ENCODE measurements at places on chromosomes 6 and 20. TPM values are rescaled to one million over a fixed set of nuclear protein-coding genes. Genes with fewer than 3 reads are reported as not detected.

DNA sequence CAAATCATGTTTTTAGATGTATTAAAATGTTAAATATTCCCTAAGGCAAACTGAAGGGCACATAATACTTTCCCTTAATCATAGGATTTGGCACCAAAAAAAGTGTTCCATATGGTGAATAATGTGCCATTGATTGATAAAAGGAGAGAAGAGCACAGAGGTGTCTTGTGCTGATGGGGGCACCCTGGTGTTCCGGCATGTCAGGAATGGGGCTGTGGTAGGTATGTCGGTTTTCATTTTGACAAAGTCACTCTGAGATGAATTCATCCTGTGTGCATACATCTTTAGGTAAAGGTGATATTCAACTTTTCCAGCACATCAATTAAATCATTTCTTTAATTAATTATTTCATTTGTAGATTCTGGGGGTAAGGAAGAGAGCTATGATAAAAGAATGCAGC, 36.8 kb downstream of the CENPW start:
- no peaks in the 10 kb centered on the region for H3K4me1 ChIP-seq
- H3K4me3 ChIP-seq = no peak overlapping the region
- DNase-seq = no peak
- no peak overlapping the region for H3K27ac ChIP-seq
- no peaks in the 10 kb centered on the region for H3K27me3 ChIP-seq

- H3K4me1 ChIP-seq = no peaks in the 10 kb centered on the region
- H3K4me3 ChIP-seq = no peak overlapping the region
- H3K27me3 ChIP-seq = peaks cover 12% of the 10 kb centered on the region
- DNase-seq = no peak
Measured at GRCh38 chr6:138562691-138563090, 63.4 kb upstream of the NHSL1 start.

Gene ZNF391
- total RNA-seq = 1.6 TPM

Gene POM121L2
- not detected for total RNA-seq

- H3K4me3 ChIP-seq = no peak overlapping the region
- peak; percentile 47 for DNase-seq
- H3K4me1 ChIP-seq = peaks cover 13% of the 10 kb centered on the region
- H3K27me3 ChIP-seq = no peaks in the 10 kb centered on the region
Measured at GRCh38 chr20:3753098-3753497, 14.5 kb downstream of the ADISSP start.

DNA sequence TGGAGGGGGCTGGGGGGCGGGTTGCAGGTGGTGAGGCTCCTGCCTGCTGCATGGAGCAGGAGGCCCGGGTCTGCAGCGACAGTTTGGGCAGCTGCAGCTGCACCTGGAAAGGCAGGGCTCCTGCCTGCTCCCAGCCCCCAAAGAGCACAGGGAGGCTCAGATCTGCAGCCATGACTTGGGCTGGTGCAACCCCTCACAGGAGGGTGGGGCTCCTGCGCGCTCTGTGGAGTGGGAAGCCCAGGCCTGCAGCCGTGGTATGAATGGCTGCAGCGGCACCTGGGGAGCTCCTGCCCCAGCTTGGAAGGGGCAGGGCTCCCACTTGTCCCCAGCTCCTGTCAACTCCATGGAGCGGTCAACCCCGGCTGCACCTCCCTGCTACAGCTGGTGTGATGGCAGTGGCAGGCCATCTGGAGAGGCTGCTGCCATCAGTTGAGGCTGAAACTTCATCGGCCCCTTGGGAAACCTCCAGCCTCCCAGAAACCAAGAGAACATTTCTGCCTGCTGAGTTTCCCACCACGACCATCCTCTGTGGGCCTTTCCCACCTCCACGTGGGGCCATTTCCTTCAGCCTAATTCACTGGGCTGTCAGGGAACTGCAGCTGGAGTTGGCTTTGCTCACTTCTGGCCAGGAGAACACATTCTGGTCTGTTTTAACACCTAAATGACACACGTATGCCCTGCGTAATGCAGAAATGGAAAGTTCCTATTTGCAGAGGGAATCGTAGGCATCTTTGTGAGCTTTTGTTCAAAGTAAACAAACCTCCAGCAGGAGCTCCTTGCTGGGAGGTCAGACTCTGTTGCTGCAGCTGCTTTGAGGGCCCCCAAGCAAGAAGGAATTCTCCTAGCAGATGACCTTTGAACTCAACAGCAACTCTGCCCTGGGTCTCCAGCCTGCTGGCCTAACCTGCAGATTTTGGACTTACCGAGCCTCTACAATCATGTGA, 429.0 kb downstream of the PREX1 start:
- peaks cover 16% of the 10 kb centered on the region for H3K27me3 ChIP-seq
- H3K36me3 ChIP-seq = no peaks in the 10 kb centered on the region
- H3K4me1 ChIP-seq = no peaks in the 10 kb centered on the region
- no peak for DNase-seq
- H3K4me3 ChIP-seq = no peak overlapping the region

GRCh38 chr6:39980839-39981580, 46.7 kb upstream of the MOCS1 start:
- no peak overlapping the region for H3K27ac ChIP-seq
- H3K36me3 ChIP-seq = no peaks in the 10 kb centered on the region
- no peak for DNase-seq
- no peak overlapping the region for H3K4me3 ChIP-seq

Measured in CD4-positive, alpha-beta T cell (primary cell).